COR-L47 (cell line): ENCODE measurements at places on chromosomes 3 and 15.

- no peak for DNase-seq
Measured at GRCh38 chr15:63615935-63616334, 18.7 kb downstream of the FBXL22 start.

- no peak for DNase-seq
Measured at GRCh38 chr3:129460572-129460971, 20.5 kb downstream of the IFT122 start.

GRCh38 chr3:59258550-59259260, 208.9 kb upstream of the CFAP20DC start:
- DNase-seq, result no peak

DNA sequence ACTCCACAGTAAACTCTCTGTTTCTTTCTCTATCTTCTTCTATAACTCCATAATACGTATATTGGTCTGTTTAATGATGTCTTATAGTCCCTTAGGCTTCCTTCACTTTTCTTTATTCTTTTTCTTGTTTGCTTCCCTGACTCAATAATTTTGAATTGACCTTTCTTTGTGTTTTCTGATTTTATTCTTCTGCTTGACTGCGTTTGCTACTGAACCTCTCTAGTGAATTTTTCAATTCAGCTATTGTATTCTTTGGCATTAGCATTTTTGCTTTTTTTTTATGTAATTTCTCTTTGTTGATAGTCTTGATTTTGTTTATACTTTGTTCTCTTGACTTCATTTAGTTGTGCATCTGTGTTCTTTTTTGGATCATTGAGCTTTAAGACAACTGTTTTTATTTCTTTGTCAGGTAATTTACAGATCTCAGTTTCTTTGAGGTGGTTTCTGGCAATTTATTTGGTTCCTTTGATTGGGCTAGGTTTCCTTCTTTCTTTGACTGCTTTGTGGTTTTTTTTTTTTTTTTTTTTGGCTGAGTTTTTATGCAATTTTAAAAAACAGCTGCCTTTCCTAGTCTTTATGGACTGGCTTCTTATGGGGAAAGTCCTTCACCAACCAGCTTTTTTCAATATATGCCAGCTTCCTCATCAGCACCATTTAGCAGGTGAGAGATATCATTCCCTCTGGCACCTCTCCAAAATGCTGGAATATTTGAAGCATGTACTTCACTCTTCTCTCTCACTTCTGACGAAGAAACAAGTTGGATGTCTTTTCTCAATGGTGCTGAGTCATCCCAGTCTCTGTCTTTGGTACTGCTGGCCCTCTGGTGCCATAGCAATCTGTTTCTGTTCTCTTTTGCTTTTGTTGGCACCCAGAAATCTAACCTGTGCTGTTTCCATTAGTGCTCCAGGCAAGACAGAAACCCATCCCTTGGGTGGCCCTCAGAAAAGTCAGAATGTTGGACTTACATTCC, 17.6 kb downstream of the RSRC1 start:
- no peak for DNase-seq

- DNase-seq, result no peak
Measured at GRCh38 chr3:172125053-172125452, 85.7 kb downstream of the FNDC3B start.

DNA sequence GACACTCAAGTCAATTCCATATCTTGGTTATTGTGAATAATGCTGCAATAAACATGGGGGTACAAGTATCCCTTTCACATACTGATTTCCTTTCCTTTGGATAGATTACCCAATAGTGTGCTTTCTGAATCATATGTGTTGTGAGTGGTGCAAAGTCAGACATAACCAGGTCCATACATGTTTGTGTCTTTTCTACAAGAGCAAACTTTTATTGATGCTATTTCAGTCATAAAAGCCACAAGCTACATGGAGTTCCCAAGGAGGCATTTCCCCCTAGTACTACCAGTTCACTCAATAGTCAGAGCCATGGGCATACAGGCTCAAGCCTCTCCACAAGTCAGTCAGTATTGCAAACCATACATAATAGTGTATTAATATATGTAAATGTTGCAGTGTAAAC, 10.1 kb downstream of the CEP63 start:
- DNase-seq, result no peak

DNA sequence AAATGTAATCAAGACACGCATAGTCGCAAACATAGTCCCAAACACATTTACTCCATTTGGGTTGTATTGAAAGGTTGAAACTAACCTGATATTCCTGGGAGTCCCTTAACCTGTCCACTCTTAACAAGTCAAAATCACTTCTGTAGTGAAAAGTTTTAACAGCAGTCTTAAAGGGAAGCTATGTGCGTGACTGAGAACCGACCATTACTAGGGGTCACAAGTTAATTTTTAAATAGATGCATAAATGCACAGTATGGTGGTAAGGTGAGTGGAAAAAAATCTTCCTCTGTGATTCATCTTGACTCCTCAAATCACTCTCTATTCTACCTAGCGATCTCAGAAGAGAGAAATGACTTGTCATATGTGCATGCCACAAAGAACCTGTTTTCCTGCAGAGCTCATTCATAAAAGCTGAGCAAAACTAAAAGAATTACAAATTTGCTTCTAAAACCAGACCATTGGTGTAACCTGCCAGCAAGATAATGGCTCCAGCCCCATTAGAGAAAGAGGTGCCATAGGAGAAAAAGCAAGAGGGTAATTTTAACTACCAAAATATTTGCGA, 4.8 kb downstream of the GPR15 start:
- DNase-seq, result no peak

DNA sequence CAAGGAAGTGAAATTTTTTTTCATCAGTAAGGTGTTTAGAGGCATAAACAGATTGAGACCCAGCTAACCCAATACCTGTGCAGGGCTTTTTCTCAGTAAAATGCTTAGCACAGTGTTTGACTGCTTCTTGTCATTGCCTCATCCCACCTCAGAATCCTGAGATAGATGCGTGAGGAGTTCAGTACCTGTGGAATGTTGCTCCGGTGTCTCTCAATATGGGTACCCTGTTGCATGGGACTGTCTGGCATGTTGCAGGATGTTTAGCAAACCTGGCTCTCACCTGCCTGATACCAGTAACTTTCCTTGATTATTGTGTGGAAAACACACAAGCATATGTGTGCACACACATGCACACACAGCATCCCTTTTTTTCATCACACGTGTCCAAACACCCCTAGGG, 128.4 kb downstream of the MCTP2 start:
- DNase-seq, result no peak

DNA sequence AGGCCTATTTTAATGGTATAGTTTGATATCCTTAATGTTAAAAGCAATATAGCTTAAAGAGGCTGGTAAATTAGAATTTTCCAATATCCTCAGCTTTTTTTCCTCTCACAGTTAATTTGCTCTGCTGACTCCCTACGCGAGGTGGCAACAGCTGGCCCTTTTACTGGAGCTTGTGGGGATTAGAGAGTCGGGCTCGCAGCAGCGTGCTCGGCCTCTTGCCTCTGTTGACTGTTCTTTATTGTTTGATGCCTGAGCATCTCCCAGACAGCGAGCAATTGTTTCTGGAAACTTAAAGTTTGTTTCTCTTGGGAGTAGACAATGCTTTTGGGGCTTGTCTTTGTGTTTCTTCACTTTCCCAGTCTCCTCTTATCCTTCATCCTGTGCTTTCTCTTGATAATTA, 80.8 kb downstream of the OPA1 start:
- DNase-seq, result no peak

- no peak for DNase-seq
Measured at GRCh38 chr3:9402410-9403228, 5.2 kb downstream of the SETD5 start.

GRCh38 chr3:143849854-143850549, 1.7 kb upstream of the SLC9A9 start:
- no peak for DNase-seq
